ENCODE measurements at places on chromosomes 7 and 10.

DNA sequence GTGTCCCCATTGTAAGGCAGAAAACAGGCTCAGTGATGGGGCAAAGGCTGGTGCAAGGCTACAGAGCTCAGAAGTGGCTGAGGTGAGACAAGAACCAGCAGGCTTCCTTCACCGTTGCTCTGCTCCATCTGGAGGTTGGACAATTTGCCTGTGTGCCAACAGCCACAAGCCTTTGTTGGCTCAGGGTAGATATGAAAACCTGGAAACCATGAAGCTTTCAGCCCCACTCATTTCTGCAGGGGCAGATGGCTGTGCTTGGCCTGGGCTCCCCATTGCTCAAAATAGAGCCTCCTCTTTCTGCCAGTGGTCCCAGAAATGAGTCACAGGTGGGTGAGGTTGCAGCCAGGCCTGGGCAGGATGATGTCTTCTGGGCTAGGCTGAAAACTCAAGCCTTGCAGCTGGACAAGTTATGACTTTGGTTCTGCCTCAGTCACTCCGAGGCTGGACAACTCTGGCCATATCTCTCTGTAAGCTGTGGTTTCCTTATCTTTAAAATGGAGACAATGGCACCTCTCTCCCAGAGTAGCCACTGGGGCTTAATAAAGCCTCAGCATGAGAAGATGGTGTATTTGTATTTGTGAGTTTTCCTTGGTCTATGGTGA, 12.2 kb upstream of the ZNF273 start:
- no peak for DNase-seq

DNA sequence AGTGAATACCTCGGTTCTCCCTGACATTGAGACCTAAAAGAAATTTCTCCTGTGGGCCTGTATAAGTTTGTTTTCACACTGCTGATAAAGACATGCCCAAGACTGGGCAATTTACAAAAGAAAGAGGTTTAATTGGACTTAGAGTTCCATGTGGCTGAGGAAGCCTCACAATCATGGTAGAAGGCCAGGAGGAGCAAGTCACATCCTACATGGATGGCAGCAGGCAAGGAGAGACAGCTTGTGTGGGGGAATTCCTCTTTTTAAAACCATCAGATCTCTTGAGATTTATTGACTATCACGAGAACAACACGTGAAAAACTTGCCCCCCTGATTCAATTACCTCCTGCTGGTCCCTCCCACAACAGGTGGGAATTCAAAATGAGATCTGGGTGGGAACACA, 6.7 kb downstream of the TMEM72 start:
- no peak for DNase-seq

DNA sequence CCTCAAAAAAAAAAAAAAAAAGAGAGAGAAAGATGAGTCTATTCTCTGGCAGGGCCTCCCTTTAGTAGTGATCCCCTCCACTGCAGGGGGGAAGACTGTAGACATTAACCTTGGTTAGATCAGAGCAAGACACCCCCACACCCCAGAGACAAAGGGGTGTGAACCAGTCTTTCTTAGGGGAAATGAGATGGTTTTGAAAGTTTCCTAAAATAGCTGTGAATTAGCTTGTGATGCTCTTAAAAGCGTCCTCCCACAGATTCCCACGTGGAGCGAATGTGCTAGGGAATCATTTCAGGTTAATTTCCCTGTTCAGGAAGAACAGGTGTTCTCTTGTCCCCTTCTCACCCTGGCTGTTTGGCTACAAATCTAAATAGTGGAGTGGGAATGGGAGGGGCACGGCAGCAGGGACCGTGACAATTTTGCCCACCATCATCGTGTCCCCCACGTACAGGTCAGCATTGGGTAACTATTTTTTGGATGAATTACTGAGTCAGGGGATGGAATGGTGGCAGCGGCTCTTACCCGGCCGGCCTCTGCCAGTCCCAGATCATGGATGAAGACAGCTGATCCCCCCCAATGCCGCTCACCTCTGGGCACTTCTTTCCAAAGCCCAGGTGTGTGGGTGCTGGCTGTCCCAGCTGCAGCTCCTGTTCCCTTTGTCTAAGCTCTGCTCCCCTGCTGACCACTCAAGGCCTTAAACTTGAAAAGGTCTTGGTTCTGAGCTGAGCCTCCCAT, 152.9 kb downstream of the CCDC3 start:
- no peak for DNase-seq

DNA sequence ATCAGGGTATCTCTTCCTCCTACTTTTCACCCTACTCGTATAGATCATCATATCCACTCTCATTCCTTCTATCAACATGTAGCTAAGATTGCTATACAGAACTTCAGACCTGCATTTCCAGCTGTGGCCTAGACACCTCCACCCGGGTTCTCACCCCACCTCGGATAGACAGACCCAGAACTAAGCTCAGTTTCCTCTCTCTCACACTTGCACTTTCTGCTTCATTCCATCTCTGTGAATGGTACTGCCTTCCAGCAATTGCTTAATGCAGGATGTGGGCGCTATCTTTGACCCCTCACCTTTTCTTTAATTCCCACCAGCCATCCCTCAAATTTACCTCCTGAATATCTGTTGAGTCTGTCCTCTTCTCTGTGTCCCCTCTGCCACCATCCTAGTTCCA, 35.7 kb downstream of the AGK start:
- DNase-seq = no peak

- peak; percentile 52 for DNase-seq
Observed at GRCh38 chr7:74657692-74658177, at the start of gene GTF2I. Gene GTF2I, plus strand, starts transcription at chr7:74657718. Its CDS starts 31,411 bp downstream, at chr7:74689129.

- DNase-seq = no peak
Observed at GRCh38 chr7:69819333-69819705, 221.0 kb downstream of the AUTS2 start.

GRCh38 chr10:29239569-29240472, 49.0 kb upstream of the LYZL1 start:
- peak; percentile 71 for DNase-seq

GRCh38 chr10:65753532-65753931, 1172.3 kb upstream of the LRRTM3 start:
- DNase-seq = no peak

GRCh38 chr10:88028072-88028471, 164.6 kb downstream of the PTEN start:
- DNase-seq = no peak

DNA sequence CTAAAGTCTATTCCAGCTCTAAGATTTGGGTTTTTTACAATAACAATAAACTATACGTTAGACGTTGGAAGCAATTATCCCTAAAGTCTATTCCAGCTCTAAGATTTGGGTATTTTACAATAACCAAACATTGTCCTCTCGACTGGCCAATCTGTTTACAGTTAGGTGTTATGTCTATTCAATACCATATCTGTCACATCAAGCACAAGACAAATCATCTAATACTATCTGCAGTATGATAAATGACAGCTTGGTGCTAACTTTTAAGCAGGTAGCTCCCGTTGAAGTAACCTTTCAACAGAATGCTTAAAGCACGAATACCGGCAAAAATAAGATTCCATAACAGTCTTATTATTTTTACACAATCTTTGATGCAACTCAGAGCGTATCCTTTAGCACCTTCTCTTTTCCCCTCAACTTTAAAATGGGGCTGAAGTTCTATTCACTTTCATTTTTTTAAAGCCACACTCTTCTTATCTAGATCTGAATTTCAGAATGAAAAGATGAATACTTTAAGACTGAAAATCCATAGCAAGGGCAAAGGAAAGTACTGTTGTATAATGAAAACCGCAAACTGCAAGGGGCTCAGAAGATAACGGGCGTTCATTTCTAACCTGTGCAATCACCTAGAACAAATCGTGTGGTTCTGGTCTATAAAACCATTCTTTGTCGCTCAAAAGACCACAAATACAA, 925 bp downstream of the H2AZ2 start:
- no peak for DNase-seq

- no peak for DNase-seq
Observed at GRCh38 chr10:88073682-88074081, 210.3 kb downstream of the PTEN start.

DNA sequence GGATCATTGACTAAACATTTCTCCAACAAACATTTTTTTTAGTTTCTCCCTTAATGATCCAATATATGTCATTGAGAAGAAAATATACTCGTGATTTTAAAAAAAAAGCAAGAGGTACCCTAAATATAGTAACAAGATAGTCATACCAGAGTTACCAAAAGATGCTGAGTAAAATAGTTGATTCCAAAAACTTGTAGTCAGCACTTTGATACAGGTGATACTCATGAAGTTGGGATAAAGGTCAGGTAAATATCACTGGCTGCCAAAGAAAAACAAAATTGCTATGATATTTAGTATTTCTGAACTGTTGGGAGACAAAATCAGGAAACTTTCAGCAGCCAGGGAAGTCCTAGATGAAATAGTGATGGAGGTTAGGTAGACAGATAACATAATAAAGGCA, 225.3 kb downstream of the DYNC1I1 start:
- DNase-seq = no peak

GRCh38 chr7:4450483-4450882, 231.6 kb upstream of the FOXK1 start:
- DNase-seq = no peak

GRCh38 chr7:106523482-106523881, 137.5 kb downstream of the CCDC71L start:
- DNase-seq = no peak

DNA sequence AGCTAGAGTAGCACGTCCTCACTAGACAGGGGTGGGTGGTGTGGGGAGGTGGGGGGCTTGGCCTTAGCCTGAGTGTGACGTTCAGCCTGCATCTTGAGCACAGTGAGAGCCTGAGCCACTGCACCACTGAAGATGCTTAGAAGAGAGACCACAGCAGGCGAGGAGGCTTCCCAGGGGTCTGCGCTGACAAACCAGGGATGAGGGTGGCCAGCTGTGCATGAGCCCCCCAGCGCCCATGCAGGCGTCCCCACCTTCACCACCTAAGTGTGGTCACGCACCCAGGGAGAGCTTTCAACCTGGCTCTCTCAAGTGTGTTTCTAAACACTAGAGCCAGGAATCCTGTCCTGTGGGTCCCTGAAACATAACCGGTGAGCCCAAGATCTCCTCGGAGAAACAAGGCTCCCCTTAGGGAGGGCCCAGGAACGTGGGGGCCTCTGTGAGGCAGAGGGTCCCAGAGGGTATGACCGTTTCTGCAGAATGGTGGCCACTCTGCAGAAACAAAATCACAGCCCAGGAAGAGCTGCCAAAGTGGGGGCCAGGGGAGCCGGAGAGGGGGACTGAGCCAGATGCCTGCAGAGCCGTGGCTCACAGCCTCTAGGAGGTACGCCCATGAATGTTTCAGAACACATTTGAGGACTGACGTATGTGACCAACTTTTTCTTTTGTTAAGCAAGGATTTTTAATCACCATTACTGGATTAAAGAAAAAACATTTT, 85.2 kb upstream of the INSIG1 start:
- no peak for DNase-seq

- DNase-seq = no peak
Observed at GRCh38 chr10:103947799-103948516, 19.0 kb upstream of the SLK start.

GRCh38 chr10:102678068-102678400, 33.8 kb downstream of the TRIM8 start:
- no peak for DNase-seq

GRCh38 chr7:49878627-49879026, 105.2 kb downstream of the VWC2 start:
- DNase-seq = no peak

DNA sequence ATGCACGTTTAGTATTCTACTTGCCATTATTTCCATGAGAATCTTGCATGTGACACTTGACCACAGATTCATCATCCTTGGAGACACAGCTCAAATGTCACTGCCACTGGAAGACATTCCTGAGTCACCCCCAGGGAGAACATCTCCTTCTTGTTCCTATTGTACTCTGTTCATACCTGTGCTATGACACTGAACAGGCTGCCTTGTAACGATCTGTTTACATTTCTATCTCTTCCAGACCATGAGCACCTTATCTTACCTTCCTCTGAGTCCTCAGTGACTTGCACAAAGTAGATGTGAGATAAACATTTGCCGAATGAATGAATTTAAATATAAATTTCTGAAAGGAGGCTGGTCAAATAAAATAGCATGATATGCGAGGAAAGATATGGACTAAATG, 331.9 kb upstream of the LRRN3 start:
- no peak for DNase-seq

- no peak for DNase-seq
Observed at GRCh38 chr7:47672271-47672791, 90.4 kb upstream of the TNS3 start.

- DNase-seq = no peak
Observed at GRCh38 chr7:17176371-17177032, 122.0 kb upstream of the AHR start.

DNA sequence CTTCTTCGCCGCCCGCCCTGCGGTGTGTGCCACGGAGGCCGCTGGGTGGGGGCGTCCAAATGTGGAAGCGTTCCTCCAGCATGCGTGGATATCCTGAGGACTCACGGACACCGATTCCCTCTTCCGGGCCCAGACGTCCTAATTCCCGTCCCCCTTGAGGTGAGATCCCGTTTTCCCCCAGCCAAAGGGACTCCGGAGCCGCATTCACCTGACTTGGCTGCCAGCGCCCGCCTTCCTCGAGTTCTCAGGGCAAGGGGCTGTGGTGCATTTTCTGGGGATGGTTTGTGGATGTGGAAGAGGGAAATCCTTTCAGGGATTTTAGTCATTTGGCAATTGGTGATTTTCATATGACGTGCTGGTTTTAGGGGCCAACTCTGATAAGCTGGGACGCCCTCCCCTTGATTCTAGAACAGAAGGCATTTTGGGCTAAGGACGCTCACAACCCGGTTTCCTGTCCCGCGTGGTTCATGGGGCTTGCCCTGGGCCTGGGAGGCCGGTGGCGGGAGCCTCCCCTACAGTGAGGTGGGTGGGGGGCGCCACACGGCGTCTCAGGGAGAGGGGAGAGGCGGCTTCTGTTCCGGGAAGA, 165.4 kb downstream of the ACTR3B start:
- DNase-seq = peak; percentile 39

DNA sequence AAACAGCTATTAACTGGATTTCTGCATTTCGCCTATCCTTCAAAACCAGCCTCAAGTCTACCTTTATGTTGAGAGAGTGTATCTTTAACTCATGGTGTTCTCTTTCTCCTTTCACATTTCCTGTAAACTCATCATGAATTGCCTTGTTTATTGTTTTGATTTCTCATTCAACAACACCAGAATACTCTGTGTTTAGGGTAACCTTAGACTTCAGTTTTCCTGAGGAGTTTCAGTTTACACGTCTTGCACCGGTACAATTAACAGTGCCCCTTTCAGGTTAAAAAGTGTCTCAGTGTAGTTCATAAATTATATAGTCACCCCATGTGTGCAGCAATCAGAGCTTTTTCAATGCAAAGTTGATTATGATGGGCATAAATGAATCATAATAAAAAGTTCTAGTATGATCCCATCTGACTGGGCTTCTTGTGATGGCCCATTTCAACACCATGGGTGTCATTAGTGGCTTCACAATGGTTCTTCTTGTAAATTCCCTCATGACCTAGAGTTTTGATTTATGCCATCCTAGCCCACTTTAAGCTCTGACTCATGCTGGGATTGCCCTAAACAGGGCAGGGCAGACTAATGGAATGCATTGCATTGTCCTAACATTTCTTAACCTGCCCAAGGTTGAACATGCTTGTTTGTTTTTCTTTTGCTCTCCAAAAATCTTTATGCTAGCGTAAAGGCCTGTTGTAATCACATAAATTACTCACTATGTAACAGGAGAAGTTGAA, 22.0 kb downstream of the ITGB8 start:
- no peak for DNase-seq

Data from WTC11 (cell line).